ENCODE measurements at places on chromosomes 6 and 20.

- no peak for DNase-seq
Observed at GRCh38 chr6:42390228-42390934, 61.3 kb downstream of the TRERF1 start.

GRCh38 chr6:83270971-83271719 lies 78.0 kb downstream of the RWDD2A start:
- DNase-seq: peak; percentile 50

DNA sequence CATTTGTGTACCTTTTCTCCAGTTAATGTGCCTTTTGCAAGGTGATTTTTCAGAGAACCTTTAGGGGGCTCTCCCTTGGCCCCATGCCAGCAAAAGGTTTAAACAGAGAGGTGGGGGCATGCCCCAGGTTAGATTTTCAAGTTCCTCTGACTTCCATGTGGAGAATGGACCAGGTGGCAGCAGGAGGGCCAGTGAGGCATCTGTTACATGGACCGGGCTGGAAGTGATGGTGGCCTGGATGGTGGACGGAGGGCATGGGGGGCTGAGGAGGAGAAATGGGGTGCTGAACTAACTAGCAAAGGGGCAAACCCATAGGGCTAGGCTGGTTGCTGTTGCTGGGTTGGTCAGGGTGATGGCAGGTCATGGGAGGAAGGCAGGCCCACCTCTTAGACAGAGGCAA lies 20.7 kb upstream of the BPI start:
- no peak for DNase-seq

DNA sequence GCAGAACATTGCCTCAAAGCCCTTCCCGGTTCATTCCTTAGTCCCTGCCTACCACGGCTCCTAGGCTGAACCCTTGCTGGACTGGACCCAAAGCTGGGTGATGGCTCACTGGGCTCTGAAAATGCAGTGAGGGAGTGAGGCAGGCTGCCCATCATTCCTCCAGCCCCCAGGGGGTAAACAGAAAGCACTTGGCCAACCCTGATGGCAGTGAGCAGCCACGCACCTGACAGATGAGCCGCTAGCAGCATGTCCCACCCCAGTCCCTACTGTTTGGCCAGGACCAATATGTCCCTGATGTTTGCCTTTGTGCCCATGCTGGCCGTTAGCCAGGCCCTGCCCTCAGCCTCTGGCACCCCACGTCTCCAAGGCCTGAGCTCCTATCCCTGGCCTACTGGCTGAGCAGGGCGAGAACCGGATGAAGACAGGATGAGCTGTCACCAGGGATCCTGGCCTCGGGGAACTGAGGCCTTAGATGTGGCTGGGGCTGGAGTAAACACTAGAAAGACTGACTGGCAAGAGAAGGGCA lies 19.4 kb upstream of the BAK1 start:
- peak; percentile 95 for DNase-seq

DNA sequence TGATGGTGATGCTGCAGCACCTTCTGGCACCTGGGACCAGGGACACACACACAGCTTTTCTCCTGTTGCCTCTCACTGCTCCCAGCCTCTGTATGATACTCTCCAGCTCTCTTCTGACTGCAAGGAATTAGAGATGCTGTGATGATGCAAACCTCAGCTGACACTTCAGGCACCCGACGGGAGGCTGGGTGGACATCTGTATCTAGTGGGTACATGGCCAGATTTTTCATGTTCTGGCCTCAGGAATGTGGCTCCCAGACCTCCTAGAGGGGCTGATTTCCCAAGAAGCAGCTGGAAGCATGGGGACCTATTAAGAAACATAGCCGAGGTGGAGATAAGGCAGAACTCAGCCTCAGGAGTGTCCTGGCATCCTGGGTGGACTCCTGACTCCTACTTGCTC lies 6.8 kb upstream of the EPB41L1 start:
- no peak for DNase-seq

- peak; percentile 69 for DNase-seq
Observed at GRCh38 chr6:165439928-165440554, 130.6 kb upstream of the C6orf118 start.

- DNase-seq: no peak
Observed at GRCh38 chr6:89413006-89413400, 930 bp upstream of the RRAGD start.

DNA sequence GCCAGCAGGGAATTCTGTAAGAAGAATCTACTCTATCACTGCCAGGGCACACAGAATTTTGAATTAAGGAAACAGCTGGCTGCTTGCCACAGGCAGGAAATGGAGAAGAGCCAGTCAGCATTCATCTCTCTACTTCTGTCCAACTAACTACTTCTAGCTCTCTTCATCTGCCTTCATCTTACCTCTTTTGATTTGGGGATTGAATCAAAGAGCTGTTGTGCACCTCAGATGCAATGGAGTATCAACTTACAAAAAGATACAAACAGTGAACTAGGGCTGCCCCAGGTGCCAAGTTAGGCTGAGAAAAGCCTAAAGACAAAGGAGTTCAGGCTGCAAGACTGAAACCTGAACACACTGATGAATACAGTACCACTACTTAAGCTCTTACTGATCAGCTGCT lies 82.0 kb downstream of the PTPRK start:
- DNase-seq: no peak

- no peak for DNase-seq
Observed at GRCh38 chr6:163412801-163413344, 1.6 kb upstream of the QKI start.

Data from kidney tubule cell (primary cell).